Stimulated activated naive CD4-positive, alpha-beta T cell (primary cell): ENCODE measurements at places on chromosomes 5 and 9.

GRCh38 chr9:136985027-136985602 is 2.3 kb downstream of the LCNL1 start:
- DNase-seq, result no peak

DNA sequence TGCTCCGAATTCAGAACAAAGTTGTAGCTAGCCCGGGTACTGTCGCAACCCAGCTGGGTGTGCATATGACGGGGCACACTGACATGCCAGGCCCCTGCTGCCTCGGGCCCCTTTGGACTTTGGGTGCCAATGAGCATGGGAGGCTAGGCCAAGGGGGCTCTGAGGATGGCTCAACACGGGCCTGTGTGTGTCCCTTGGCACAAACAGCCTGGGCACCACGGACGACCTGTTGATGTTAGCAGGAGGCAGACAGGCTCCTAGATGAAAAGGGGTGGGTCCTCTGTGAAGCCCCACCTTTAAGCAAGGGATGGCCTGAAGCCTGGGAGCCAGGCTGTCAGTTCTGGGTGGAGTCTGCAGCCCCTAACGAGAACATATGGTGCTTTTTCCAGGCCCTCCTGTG is 1688.2 kb downstream of the EFNA5 start:
- no peak for DNase-seq

DNA sequence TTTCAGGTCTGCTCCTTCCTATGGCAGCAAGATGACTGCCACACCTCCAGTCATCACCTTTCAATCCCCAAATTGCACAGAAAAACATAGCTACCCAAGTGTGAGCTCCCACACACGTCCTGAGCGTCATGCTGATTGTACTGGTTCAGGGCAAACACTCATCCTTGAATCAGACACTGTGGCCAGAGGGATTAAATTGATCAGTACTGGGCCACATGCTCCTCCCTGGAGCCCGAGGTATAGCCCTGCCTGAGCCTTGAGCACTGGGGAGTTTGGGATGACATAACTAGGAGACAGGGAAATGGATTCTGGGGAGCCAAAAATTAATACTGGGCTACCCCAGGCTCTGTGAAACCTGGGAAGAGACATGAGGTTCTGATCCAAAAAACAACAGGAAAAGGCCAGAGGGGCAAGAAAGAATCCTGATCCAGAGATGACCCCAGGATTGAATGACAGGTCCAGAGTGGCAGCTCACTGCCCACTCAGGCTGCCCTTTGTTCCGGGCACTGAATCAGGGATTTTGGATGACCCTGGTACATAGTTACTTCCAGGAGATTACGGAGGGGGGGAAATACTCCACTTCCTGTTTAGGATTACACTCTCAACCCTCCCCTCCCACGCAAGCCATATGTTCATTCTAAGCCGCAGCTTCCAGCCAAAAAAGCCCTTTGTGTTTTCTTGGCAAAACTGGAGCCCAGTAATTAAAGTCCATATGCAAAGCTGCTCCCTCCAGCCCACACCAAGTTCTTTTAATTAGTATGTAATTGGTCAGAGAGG is 141.6 kb upstream of the SPRY4 start:
- no peak for DNase-seq

DNA sequence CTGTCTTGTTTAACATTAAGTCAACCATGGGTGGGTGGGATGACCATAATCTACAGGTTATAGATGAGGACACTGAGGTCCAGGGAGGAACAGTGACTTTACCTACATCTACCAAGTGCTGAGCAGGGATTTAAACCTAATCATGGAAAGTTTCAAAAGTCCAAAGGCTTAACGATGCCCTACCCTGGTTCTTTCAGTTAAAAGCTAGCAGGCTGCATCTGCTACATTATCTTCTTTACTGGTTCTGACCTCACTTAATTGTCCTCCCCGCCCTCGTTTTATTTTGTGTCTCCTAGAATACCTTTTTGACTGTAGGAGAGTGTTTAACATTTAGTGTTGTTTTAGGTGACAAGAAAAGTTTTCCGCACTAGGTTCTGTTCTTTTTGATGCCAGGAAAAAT is 735.2 kb downstream of the TLR4 start:
- no peak for DNase-seq

GRCh38 chr9:129191234-129191633 is 13.2 kb upstream of the IER5L start:
- no peak for DNase-seq

DNA sequence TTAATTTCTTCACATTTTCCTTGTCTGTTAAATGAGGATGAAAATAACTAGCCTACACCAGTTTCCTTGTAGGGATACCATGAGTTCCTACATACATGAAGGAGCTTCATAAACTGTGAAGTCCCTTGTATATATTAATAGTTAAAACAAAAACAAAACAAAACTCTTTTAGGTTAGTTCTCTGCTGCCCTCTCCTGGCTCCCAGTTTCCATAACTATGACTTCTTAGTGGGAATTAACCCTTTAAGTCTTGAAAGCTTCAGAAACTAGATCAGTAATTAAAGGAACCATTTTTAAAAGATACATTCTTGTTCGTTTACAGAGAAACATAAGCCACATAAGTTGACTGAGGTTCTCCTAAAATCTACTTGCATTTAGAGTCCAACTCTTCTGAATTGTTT is 500.0 kb upstream of the C9orf72 start:
- DNase-seq, result no peak

DNA sequence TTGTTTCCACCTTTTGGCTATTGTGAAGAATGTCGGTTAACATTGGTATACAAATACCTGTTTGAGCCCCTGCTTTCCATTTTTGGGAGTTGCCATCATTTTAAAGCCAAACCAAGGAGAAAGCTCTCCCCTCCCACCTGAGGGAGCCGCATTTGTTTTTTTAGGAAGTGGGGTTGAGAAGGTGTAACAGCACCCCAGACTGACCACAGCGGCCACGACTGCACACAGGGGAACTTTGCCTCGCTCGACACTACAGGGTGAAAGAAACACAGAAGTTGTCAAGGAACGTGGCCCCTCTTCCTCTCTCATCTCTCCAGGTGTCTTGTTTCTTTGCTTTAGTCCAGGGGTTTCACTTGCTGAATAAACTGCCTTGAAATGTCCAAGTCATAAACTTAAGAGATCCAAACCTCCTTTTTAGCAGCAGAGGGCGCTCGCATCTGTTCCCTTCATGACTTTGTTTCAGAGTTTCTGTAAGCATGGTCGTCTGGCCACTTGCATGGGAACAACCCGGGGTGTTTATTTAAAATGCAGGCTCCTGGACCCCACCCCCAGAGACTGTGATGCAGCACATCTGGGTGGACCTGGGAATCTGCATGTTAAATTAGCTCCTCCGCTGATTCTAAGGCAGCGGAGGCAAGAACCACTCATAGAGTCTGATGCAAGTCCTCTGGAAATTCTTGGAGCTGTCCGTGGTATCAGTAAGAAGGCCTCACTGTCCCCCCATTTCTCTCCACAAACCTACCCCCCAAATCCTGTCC is 2.1 kb upstream of the TTLL11 start:
- peak; percentile 18 for DNase-seq

- DNase-seq, result no peak
These were observed 20.2 kb upstream of the RPL26L1 start for GRCh38 chr5:172939071-172939470.

DNA sequence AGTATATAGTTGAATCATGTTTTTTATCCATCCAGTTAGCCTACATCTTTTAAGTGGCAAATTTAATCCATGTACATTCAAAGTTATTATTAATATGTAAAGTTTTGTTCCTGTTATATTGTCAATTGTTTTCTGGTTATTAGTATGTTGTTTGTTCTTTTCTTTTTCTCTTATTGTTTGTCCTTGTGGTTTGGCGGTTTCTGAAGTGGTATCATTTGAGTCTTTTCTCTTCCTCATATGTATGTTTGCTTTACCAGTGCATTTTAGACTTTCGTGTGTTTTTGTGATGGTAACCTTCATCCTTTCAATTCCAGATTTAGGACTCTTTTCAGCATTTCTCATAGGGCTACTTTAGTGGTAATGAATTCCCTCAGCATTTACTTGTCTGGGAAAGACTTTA is 130.4 kb upstream of the RFX3 start:
- no peak for DNase-seq

DNA sequence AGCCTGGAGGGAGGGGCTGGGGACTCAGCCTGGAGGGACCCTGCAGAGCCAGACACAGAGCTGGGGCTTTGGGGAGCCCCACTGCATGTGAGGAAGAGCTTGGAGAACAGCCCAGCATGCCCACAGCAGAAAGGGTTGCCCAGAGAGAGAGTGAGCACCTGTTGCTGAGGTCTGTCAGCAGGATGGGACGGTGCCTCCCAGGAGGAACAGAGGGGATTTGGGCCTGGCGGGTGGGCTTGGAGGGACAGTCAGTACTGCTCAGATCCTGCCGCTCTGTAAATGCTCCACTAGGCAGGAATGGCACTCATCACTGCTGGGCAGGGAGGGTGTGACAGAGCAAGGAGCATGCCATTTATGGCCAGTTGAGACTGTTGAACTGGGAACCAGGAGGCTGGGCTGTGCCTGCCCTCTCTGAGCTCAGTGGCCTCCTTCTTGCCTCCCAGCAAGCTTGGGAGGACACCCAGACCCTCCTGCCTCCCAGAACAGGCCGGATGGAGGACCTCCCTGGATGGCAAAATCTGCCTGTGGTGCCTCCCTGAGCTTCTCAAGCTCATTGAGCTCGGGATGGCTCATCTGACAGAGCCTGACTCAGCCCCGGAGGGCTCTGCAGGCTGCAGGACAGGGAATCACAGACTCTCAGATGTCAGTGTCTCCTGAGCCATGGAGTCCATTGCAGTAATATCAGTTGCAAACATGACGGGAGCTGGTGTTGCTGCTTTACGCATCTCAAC is 786 bp upstream of the HRCT1 start:
- no peak for DNase-seq

- DNase-seq, result no peak
These were observed 13.5 kb downstream of the IL12B start for GRCh38 chr5:159316519-159317383.

GRCh38 chr5:154358516-154359220 is 87.1 kb upstream of the SAP30L start:
- DNase-seq, result no peak

GRCh38 chr9:105967797-105968196 is 273.5 kb downstream of the TMEM38B start:
- no peak for DNase-seq
